ENCODE measurements at places on chromosomes 12 and 14.

DNA sequence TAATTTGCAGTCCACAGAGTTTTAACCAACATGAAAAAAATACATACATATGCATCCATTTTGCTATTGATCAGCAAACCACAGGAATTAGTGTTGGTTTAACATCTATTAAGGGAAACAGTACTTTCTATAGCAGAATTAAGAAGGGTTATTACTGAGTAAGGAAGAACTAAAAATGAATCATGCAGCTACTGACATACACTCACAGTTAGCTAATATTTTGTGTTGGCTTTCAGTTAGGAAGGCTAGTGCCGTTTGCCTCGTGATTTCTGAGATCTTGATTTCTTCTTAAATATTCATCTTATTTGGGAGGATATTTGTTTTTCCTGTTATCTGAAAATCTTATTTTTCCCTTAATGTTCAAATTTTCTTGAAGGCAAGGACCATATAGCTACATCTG, 423.4 kb downstream of the NOVA1 start:
- no peak for DNase-seq

- no peak for DNase-seq
These were observed 73.4 kb downstream of the SPTB start for GRCh38 chr14:64806202-64806861.

DNA sequence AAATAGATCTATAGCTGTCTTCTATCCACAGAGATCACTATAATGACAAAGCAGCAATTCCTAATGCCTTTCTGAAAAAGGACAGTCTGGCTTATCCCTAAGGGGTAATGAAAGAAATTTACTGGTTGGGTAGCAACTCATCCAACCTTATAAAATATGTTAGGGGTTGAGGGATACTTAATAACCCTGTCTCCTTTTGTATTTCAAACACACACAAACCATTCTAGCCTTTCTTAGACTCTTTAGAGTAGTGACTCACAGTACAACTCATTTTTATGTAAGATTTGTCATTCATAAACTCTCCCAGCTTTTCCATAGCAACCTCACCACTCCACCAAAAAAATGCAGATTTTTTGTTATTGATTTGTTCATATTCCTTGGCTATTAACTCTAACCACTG, 167.9 kb downstream of the FSCB start:
- no peak for DNase-seq

DNA sequence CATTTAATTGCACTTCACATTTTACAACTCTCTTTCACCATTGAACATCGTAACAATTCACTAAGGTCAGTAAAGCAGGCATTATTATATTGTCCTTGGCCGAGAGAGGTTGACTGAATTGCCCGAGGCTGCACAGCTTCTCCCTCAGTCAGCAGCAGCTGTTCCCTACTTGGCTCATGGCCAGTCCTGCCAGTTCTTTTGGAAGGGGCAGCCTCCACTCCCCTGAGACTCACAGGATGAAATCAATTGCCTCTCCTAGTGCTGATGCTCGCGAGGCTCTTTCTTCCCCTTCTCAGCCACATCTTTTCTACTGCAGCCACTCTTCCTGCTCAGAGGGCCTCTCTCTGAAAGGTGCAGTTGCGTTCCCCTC, 79.9 kb upstream of the KCNA1 start:
- DNase-seq, result peak; percentile 65

DNA sequence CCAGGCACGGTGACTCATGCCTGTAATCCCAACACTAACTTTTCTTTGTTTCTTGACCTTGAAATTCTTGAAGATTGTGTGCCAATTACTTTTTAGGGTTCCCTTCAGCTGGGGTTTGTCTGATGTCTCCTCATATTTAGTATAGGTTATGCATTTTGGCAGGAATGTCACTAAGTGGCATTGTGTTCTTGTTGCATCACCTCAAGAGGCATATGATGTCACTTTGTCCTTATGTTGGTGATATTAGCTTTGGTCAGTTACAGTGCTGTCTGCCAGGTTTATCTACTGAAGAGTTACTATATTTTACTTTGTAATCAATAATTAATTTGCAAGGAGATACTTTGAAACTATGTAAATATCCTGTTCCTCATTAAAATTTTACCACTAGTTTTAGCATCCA, 61.0 kb upstream of the BTG1 start:
- DNase-seq, result no peak

- no peak for DNase-seq
These were observed 27.4 kb upstream of the ABCD2 start for GRCh38 chr12:39646963-39647362.

GRCh38 chr12:12654691-12655460, 41.1 kb downstream of the GPR19 start:
- DNase-seq, result no peak

GRCh38 chr14:38143170-38143569, 64.5 kb upstream of the SSTR1 start:
- DNase-seq, result no peak

DNA sequence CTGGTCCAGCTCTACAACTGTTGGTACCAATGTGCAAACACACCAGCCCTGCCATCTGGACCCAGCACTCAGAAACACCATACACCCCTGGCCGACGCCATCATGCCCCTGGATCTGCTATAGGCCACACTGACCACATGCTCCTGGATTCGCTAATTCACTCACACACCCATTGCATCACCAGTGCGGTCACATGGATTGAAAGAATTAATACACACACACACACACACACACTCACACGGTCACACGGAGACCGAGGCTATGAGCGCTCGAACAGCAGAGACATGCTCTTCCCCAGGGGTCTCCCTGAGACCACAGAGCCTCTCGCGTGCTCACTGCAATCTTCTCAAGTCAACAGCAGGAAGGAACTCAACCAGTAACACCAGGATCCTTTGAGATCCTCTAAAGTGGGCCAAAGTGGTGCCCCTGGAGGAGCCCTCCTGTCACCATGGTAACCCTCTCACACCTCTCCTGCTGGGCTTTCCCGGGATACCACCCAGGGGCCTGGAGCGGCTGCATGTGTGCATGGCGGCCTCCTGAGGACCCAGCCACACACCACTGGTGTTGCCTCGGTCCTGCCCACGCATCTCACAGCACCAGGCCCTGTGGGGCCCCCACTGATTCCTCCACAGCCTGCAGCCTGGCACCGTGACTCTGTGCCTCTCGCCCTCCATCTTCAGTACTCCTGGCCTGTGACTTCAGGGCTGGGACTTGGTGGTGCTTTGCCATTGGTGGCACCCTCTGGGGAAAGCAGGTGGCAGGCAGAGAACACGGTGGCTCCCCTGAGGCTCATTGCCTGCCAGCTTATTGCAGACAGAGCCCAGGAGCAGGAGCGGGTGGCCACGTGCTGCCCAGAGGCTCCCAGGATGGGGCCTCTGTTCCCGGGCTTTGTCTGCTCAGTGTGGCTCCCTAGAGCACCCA, 15.1 kb downstream of the LRTM2 start:
- no peak for DNase-seq
